HFFc6 (cell line): ENCODE measurements at places on chromosomes 4 and X. TPM values are rescaled to one million over a fixed set of nuclear protein-coding genes. Genes with fewer than 3 reads are reported as not detected.

- DNase-seq: no peak
Measured at GRCh38 chrX:134373736-134374135, 86.2 kb upstream of the HPRT1 start.

- no peak for DNase-seq
Measured at GRCh38 chrX:154824638-154825037, 9.8 kb downstream of the SMIM9 start.

DNA sequence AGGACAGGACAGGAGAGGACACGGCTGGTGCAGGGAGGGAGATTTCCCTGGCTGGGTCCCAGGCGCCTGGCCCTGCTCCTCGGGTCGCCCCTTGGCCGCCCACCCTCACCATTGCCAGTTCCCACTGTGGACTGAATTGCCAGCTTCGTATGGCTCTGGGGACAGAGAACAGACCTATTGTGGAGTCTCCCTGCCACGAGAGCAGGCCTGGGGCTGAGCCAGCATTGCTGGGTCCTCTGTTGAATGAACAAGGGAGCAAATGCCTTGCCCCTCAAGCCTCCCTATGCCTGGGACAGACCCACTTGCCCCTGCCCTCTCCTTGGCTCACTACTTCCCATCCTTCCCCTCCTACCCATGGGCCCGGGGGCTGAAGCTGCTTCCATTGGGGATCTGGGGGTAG lies 4.3 kb downstream of the PLXNA3 start:
- DNase-seq: no peak

DNA sequence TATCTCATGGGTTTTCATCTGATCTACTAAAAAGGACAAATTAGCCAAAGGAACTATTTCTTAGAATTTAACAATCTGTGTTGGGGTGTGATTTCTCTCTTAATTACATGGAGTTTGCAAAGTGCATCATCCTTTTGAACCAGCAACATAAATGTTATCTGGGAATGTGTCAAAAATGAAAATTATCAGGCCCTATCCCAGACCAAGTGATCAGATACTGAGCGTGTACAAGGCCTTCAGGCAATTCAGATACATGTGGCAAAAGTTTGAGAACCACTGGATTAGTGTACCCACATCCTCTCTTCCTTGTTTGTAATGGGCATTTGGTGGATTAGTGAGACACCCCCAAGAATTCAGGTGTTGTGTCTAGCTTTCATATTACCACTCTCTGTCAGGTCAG lies 3.8 kb downstream of the SH3D19 start:
- no peak for DNase-seq

DNA sequence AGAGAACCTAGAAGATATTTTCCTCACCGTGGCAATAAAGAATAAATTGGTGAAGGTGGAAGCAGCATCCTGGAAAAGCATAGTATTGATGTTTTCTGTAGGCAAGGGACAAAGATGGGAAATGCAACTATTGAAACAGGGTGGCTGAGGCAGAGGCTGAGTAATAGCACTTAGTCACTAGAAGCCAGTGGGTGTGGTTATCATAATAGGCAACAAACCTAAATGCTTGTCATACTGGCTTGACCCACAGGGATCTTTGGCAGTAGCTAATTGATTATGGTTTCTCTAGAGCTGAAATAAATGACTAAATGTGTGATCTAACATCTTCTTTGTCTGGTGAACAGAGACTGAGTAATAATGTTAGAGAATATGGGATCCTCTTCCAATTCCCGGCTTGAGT lies 353.6 kb upstream of the RPS6KA3 start:
- no peak for DNase-seq

GRCh38 chrX:53312946-53313727 lies 31.8 kb upstream of the IQSEC2 start:
- DNase-seq: peak; percentile 51

- no peak for DNase-seq
Measured at GRCh38 chrX:25296850-25297249, 281.1 kb upstream of the ARX start.

DNA sequence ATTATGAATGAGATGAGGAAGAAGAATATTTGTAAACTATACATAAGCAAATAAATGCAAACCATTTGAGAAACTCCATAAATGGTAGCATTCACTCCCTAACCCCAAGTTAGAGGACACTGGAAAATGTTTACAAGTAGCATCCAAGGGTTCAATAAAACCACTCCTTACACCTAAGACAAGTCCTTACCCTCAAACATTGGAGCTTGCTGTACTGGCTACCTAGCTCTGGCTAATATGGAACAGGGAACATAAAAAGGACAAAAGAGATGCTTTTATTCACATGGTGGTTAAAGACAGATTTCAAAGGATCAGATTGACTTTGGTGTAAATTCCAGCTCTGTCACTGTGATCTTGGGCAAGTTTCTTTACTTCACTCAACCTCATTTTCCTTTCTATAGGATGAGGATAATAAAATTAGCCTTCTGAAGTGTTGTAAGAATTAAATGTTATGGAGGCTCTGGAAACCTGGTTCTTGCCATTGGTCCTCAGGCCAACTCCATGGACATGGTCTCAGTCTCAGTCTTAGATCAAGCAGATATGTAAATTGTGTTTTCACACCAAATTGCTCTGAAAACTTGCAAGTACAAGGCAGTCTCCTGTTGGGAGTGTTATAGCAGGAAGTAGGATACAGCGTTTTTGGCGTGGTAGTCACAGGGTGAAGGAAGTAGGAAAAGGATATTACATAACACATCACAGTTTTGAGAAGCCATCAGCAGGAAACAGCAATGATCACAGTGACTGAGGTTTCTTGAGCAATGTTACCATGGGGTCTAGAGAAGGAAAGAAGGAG lies 3.3 kb downstream of the CXCL1 start:
- DNase-seq: no peak

DNA sequence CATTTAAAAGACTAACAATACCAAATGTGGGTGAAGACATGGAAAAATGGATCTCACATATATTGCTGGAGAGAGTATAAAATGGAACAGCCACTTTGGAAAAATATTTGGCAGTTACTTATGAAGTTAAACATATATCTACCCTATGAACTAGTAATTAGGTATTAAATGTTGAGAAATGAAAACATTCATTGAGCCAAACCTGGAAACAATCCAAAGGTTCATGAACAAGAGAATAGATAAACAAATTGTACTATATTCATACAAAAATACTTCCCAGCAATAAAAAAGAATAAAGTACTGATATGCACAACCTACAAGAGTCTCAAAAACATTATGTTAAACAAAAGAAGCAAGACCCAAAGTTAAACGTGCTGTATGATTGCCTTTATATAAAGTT lies 4.0 kb upstream of the EGF start:
- no peak for DNase-seq

DNA sequence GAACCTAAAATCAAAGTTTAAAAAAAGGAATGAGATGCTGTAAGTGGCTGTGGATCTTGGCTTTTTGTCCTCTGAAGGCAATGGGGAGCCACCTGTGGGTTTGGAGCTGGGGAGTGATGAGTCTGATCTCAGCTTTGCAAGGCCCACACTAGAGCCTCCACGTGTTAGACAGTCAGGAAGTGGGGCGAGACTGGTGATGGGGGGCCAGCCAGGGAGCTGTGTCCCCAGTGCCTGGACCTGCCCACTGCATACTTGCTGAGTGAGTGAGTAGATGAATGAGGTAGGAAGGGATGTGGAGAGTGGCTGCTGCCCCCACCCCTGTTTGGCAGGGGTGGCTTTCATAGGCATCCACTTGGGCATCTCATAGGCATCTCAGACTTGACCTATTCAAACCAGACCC lies 84.0 kb downstream of the NHSL2 start:
- DNase-seq: no peak

DNA sequence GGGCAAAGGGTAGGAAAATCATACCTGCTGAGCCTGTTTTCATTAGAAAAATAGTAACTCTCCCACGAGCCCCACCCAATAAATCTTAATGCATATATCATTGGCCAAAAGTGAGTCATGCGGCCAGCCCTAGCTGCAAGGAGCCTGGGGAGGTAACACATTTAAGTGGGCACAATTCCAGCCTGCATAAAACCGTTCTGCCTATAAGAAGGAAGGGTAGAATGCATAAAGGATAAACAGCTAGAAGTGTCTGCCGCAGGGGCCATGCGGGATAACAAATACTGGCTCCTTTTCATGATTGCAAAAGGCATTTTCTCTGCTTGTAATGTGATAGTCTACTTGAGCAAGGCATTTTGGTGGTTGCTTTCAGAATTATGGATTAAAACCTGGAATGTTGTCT lies 37.1 kb downstream of the EFHC2 start:
- DNase-seq: no peak

- DNase-seq: peak; percentile 90
Measured at GRCh38 chr4:114077610-114078009, 98.2 kb upstream of the ARSJ start.

- no peak for DNase-seq
Measured at GRCh38 chr4:55278316-55278715, 67.7 kb upstream of the SRD5A3 start.

DNA sequence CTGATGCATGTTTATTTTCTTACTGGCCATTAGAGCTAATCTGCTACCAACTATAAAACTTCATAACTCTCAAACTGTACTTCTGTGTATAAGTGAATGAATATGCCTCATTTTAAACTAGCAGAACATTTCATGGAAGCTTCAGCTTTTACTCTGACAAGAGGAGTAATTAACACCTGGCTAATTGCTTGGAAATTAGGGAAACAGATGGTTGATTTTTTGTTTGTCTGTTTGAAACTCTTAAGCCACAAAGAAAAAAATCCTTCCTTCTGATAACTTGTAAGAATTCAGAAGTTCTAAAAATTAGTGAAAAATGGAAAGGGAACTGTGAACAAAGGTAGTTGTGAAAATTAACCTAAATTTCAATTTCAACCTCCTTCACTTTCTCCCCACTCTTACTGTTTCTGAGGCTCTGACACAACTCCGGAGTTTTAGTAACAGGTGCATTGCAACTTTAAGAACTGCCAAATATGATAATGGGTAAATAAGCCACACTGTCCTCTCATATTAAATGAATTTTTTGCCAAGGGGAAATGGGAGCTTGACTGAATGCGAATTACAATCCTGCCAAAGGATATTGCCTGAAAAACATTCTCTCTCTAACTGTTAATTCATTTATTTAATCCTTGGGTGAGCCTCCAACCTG lies 1.0 kb downstream of the EGF start:
- DNase-seq: no peak

DNA sequence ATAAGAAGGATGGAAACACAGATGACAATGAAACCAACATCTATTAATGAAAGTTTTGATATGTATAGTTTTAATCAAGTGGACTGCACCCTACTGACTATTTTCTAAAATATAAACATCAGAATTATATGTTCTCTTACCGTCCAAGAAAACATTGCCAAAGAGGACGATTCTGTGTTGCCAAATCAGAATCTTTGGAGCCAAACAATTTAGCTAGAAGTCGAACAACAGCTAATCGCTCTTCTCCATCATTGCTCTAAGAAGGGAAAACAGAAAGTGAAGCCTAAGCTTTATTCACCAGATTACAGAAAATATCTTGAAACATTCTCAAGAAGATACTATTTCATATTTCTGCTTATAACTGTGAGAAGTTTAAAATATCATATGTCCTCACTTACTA lies 64.2 kb downstream of the PDS5A start:
- no peak for DNase-seq

GRCh38 chr4:2406920-2407319 lies 11.5 kb downstream of the ZFYVE28 start:
- no peak for DNase-seq

- no peak for DNase-seq
Measured at GRCh38 chr4:40308528-40309122, 26.5 kb upstream of the CHRNA9 start.

GRCh38 chr4:74376888-74377483 lies 12.0 kb downstream of the EREG start:
- DNase-seq: peak; percentile 69

- DNase-seq: no peak
Measured at GRCh38 chrX:130994671-130995070, 63.5 kb upstream of the ARHGAP36 start.

The TSPAN6 gene
- 17.9 to 20.4 TPM (median 19.9 TPM) in 3 replicates for total RNA-seq

The ANAPC10 gene
- 16.3 to 19.1 TPM (median 18.2 TPM) in 3 replicates for total RNA-seq

The BEX3 gene
- 254 to 325 TPM (median 289 TPM) in 3 replicates for total RNA-seq

The HNRNPDL gene
- 209 to 297 TPM (median 268 TPM) in 3 replicates for total RNA-seq

The CLDN22 gene
- not detected in 2 replicates for total RNA-seq

The USP17L13 gene
- total RNA-seq: not detected in 2 replicates

The CT45A10 gene
- not detected in 3 replicates for total RNA-seq

The ARSJ gene
- total RNA-seq: 32.0 to 40.6 TPM (median 38.2 TPM) in 3 replicates

The RBM46 gene
- total RNA-seq: not detected in 3 replicates

The CXorf38 gene
- 10.8 to 11.6 TPM (median 11.3 TPM) in 3 replicates for total RNA-seq
